Suppressor macrophage treated with lipopolysaccharide for 4 hours (primary cell): ENCODE measurements at places on chromosomes 12 and 14.

GRCh38 chr12:124617615-124618014 lies 50.2 kb upstream of the NCOR2 start:
- DNase-seq = no peak

GRCh38 chr14:88551980-88552431 lies 2.8 kb downstream of the PTPN21 start:
- no peak for DNase-seq

DNA sequence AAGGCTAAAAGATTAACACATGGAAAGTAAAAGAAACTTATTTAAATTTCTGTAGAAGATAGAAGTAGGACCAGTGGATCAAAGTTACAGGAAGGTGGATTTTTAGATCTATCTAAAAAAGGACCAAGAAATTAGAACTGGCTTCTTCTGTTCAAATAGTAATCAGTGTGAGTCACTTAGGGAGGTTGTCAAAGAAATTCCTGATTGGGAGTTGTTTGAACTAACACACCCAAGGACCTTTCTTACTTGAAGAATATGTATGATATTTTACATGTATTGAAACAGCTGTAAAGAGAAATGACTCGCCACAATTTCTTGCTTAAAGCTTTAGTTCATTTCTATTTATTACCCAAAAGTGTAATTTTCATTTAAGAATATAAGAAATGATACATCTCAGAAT lies 256.9 kb downstream of the RAD51B start:
- no peak for DNase-seq

- DNase-seq = no peak
Measured at GRCh38 chr12:113244478-113244958, 23.3 kb downstream of the TPCN1 start.

DNA sequence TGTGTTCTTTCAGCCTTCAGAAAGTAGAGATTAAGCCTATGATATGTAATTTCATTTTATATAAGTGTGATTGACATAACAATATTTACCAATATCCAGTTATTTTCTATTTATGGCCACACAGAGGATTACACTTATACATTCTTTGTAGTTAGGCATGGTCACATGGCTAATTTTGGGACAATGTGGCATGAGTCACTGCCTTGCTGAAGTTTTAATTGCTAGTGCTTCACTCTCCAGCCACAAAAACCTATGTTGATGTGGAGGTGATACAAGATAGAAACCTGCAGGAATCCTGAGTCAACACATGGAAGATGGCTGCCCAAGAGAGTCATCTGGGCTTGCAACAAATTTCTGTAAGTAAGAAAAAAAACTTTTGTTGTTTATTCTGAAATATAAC lies 17.0 kb downstream of the CLEC14A start:
- DNase-seq = no peak

DNA sequence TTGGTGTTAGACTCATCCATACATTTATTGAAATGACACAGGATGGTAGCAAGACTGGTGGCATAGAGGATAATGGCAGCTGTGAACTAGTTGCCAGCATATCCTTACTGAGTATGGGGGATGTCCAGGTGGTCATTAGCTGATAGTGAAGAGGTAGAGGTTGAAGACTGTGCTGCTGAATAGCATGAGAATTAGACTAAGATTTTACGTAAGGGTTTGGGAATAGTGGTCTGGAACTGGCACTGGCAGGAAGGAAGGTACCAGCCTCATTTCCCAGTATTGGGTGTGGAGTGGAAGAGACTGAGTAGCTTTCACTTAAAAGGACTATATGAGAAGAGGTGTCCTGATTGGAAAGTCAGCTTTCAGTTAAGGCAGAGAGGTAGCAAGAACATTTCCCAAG lies 6.5 kb downstream of the ERC1 start:
- DNase-seq = no peak

- DNase-seq = peak; percentile 15
Measured at GRCh38 chr12:121535150-121536053, 45.4 kb downstream of the KDM2B start.

DNA sequence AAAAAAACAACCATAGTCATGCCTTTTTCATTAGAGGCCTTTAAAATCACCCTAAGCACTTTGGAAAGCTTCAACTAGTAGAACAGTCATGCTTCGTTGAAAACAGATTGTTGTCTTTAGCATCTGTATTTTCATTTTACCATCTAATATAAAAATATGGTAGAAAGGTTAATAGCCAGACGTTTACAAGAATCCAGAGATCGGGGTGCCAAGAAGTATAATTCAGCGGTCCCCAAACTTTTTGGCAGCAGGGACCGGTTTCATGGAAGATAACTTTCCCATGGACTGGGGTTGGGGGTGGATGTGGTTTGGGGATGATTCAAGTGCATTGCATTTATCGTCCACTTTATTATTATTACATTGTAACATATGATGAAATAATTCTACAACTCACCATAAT lies 138.4 kb downstream of the GLT1D1 start:
- no peak for DNase-seq

DNA sequence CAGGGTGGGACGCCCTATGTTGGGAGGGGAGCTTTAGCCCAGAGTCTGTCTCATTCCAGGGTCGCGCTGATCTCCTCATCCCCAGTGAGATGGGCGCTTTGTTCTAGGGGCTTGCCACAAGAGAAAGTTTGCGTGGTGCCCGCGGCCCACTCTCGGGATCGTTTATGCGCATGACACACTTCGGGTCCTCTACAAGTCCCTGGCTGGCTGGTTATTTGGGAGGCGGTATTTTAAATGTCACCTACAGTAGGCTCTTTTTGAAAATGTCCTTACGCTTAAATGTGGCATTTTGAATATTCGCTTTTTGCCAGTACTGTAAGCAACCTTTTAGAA lies 541 bp downstream of the GOLT1B start:
- peak; percentile 56 for DNase-seq

GRCh38 chr14:101992708-101993107 lies 28.3 kb downstream of the DYNC1H1 start:
- DNase-seq = peak; percentile 32

DNA sequence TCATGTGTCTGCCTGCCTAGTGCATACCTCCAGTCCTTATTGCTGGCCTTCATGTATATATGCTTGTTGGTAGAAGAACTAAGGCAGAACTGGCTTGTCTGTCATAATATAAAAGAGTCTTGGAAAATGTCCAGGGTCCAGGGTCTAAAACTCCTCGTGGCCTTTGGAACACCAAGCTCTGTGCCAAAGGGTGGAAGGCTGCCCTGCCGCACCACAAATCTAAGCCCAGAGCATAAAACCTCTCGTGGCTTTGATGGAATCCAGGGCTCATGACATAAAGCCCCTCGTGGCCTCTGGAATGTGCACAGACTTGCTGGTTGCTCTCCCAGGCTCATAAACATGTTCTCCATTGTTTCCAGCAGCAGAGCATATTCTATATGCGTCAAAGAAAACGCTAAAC lies 107.9 kb downstream of the BBS10 start:
- DNase-seq = no peak

DNA sequence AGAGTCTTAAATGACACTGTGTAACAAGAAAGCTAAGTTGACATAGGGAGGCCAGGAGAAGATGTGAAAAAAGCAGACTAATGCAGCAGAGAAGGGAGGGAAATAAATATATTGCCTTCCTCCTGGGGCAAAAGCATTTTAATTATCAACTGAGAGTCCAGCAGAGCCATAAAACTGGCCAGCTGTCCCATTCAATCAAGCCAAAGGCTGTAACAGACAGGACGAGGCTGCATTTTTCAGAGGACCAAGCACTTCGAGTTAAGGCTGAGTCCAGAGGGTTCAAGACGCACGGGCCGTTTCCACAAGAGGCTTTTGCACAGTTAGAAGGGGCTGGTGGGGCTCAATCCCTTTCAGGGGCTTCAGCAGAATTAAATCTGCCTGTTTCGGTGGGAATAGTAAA lies 20.4 kb downstream of the MAP3K9 start:
- no peak for DNase-seq

DNA sequence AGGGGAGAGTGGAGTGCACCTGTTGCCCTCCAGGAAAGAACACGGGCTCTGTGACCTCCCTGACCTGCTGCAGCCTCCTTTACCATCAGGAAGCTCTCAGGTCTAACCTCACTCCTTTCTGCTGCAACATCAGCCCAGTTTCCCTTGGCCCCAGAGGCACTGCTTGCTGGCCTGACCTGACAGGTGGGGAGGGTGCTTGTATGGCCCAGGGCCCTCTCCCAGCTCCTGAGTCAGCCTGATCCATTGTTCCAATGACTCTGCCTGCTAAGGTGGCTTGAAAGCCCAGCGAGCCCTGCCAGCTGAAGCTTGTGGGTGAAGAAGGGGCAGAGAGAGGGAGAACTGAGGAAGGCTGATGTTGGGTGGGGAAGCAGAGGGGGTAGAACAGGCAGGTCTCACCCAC lies 13.2 kb upstream of the KRT78 start:
- no peak for DNase-seq

- no peak for DNase-seq
Measured at GRCh38 chr14:27384124-27384523, 786.3 kb upstream of the NOVA1 start.

DNA sequence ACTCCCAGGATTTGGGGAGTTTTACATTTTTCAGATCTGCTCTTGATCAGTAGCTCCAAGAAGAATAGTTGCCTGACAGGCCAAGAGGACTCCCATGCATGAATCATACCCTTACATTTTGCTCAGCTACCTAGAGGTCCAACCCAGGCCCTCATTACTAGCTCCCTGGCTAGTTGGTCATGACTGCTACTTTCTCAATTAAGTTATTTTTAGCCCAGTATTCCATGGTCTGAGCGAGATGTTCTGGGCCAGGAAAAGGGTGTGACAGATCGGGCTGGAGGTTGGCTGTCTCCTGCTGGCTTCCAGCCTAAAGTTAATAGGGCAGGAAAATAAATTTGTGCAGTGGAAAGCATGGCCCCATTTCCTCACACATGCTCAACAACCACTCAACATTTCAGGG lies 379.2 kb downstream of the GRIN2B start:
- DNase-seq = no peak

- DNase-seq = peak; percentile 29
Measured at GRCh38 chr14:61322799-61323290, 1.5 kb downstream of the PRKCH start.

GRCh38 chr12:123748161-123748560 lies 13.9 kb upstream of the DNAH10 start:
- DNase-seq = peak; percentile 28

GRCh38 chr14:77039285-77040058 lies 11.0 kb upstream of the IRF2BPL start:
- DNase-seq = no peak

DNA sequence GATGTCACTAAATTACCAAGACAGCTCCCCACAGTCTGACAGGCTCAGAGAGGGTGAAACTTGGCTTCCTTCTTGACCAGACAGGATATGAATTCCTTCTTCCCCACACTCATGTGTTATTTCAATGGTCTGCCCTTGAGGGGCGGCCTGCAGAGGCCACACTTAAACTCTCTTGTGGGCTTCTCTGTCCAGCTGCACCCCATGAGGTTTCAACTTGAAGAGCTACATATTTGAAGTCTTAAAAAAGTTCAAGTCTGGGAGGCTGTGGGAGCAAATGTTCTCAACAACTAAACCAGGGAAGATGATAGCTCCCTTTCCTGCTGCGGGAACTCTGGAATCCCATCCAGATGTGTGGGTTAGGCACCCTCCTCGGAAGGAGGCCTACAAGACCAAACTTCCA lies 98.3 kb downstream of the TTC7B start:
- no peak for DNase-seq

DNA sequence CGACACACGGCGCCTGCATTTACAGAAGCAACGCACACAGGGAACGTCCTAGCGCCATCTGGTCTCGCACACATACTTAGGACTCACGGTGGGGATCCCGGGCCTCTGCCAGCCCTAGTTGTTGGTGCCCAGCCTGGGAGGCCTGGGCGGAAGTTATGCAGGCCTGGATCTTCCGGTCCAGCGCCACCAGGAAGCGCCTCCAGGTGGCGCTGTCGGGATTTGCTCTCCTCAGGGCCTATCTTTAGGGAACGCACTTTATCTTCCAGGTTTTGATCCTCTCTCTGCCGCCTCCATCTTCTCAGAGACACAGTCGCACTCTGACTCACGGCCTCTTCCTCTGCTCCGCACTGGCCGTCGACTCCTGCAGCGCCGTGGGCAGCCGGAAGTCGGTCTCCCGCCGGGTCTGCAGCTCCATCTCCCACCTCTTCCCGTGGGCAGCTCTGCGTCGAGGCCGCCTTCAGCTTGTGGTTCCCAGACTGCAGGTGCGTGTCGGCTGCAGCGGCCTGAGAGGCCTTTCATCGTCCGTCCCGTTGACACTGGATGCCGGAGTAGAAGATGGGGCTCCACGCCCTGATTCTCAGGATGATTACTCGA lies 760.4 kb downstream of the TMEM121 start:
- peak; percentile 31 for DNase-seq

DNA sequence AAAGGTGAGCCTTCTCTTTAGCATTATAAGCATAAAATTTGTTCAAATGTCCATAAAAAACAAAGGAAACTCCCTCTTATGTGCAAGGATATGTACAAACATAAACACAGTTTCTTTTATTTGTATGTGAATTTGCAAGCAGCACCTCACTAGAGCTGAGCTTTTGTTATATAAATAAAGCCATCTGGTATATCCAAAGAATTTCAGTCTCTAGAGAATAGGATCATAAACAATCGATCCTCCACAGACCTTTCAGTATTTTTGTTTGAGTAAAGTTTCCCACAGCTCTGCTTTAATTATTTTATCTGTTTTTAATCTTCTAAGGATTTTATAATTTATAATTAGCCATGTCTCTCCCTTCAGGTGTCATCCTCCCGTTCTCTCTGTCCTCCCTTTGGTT lies 89.2 kb downstream of the OTOGL start:
- DNase-seq = no peak

DNA sequence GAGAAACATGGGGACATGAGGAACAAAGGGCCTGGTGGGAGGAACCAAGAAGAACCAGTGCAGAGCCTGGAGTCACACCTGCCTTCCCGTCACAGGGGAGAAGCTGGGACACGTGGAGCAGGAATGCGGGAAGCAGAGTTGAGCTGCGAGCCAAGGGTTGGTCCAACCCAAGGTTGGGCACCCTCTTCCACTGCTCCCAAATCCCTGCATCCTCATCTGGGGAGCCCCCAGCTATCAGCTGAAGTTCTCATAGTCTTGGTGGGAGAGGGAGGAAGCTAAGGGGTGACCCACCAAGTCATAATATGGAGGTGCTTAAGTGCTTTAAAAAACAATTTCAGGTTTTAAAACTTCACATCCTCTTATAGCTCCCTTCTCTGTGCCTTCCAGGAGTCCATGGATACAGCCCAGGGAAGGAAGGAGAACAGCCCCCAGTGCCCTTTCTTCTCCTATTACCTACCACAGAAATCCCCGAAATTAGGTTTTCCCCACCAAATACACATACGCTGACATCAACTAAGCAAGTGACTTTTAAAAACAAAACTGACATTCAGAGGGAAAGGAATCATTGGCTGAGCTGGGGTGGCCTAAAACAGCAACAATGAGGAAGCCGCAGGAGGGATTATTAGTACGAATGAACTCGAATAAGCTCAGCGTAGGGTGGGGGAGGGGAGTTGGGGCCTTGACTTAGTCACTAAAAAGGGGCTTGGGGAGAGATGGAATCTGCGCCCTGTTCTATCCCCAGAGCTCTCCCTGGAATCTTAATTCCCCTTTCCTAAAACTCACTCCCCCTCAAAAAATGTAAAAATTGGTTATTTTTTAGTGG lies 4.5 kb downstream of the MYL6 start:
- no peak for DNase-seq
